Vagina (tissue), 2 donors: ENCODE measurements at places on chromosomes 1 and 21. TPM values are rescaled to one million over a fixed set of nuclear protein-coding genes. Genes with fewer than 3 reads are reported as not detected.

- DNase-seq: no peak
Measured at GRCh38 chr1:36304521-36304920, 1.6 kb upstream of the SH3D21 start.

DNA sequence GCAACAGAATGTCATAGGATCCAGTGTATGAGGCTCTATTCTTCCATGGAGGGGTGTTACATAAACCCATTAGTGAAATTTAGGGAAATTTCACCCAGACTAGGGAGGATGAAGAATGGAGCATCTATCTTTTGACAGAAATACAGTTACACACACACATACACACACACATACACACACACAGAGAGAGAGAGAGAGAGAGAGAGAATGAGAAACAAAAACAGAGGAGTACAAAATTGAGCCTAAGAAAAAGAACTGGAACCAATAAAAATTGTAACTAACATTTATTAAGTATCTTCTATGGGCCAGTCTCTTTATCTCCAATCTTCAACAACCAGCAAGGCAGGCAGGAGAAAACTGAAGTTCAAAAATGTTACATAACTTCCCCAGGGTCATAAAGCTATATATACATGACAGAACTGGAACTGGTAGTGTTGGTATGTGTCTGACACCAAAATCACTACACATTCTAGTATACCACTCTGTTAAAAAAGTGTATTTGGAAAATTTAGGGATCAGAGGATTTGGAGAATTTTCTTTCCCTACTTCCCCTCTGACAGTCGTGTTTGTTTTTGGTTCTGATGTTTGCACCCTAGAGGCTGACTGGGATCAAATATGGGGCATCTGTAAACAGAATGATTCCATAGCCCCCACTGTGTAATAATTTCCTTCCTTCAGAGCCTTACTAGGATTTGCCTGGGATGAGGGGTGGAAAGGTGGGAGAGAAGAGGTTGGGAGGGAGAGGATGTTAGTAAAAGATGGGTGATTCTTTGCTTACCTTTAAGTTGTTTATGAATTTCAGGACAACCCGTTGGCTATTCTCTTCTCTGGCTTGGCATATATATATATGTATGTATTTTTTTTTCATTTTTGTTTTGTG is 1.0 kb upstream of the ZFYVE9 start:
- no peak for DNase-seq

GRCh38 chr1:201042779-201043461 is 19.4 kb upstream of the KIF21B start:
- no peak for DNase-seq

DNA sequence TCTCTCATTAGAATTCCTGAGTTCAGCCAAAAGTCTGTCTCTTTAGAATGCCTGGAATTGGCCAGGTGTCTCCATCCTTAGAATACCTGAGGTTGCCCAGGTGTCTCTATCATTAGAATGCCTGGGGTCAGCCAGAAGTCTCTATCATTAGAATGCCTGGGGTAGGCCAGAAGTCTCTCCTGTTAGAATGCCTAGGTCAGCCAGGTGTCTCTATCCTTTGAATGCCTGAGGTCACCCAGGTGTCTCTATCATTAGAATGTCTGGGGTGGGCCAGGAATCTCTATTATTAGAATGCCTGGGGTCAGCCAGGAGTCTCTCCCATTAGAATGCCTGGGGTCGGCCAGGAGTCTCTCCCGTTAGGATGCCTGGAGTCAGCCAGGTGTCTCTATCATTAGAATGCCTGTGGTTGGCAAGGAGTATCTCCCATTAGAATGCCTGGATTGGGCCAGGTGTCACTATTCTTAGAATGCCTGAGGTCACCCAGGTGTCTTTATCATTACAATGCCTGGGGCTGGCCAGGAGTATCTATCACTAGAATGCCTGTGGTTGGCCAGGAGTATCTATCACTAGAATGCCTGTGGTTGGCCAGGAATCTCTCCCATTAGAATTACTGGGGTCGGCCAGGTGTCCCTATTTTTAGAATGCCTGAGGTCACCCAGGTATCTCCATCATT is 43.0 kb downstream of the RNF187 start:
- no peak for DNase-seq

DNA sequence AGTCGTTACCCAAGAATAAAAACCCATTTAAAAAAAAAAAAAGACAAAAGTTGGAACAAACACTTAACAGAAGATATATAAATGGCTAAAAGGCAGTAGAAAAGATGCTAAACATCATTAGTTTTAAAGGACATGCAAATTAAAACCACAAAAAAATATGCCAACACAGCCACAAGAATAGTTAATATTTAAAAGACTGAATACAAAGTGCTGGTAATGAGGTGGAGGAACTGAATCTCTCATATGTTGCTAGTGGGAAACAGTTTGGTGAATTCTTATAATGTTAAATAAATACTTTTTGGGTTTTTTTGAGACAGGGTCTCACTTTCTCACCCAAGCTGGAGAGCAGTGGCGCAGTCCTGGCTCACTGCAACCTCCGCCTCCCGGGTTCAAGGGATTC is 10.0 kb downstream of the LRRC40 start:
- DNase-seq: no peak

- no peak for DNase-seq
Measured at GRCh38 chr21:42666925-42667324, 13.5 kb downstream of the PDE9A start.

DNA sequence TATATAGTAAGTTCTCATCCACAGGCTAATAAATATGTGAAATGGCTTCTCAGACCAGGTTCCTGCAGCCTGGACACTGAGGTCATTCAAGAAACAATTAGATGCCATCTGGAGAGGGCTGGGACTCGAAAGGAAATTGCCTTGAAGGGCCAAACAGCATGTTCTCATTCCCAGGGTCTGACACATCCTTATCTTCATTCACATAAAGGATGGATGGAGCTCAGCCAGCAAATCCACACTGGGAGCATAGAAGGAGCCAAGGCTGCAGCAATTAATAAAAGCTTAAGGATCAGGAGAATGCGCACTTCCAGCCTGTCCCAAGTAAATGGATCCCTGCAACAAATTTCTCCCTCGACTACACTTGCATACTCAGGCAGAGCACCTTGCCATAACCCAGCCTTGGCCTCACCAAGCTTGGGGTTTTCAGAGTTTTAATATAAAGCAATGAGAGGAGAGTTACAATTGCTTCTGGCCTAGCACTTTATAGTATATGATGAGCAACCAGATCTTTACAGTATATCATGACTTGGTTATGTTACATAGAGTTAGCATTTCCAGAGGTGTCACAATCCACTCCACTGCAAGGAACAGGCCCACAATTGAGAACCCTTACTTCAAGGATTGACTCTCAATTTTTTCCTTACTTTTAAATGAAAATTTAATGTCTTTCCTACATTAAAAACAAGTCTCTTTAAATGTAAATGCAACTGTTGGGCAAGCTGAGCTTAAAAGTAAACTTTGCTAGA is 55.9 kb downstream of the BCAR3 start:
- no peak for DNase-seq

GRCh38 chr1:50488356-50488755 is 65.1 kb upstream of the DMRTA2 start:
- DNase-seq: no peak

- DNase-seq: no peak
Measured at GRCh38 chr1:108117945-108118902, 81.9 kb downstream of the SLC25A24 start.

CCDC30 gene
- 1.5 TPM for total RNA-seq

RGL1 gene
- total RNA-seq: 23.1 TPM

IRF6 gene
- 83.5 TPM for total RNA-seq

OR10K2 gene
- total RNA-seq: not detected

LAX1 gene
- total RNA-seq: 0.49 TPM

FCER1A gene
- 3.2 TPM for total RNA-seq

PGBD5 gene
- 0.98 TPM for total RNA-seq

TDRD5 gene
- total RNA-seq: not detected

TLCD4 gene
- total RNA-seq: 4.4 TPM

PRR9 gene
- not detected for total RNA-seq

HHAT gene
- 11.8 TPM for total RNA-seq

OR2T2 gene
- total RNA-seq: not detected

BRINP2 gene
- total RNA-seq: 0.49 TPM

ZSWIM5 gene
- total RNA-seq: 2.7 TPM
